GM12865 (cell line): ENCODE measurements at places on chromosomes 13 and 19.

DNA sequence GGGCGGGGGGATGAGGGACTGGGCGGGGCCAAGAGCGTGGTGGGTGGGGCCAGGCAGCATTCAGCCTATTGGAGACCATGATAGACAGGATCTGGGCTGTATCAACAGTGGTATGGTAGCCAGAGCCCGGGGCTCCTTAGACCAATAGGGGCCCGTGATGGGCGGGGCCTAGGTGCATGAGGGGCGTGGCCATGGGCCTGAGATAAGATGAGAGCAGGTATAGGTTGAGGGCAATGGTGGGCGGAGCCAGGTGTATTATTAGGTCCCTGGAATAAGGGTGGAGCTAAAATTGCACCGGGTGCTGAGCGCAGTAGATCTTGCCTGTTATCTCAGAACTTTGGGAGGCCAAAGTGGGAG is 5.3 kb downstream of the ABCA7 start:
- DNase-seq: peak; percentile 86

GRCh38 chr13:54787754-54788153 is 1759.1 kb downstream of the OLFM4 start:
- DNase-seq: no peak

GRCh38 chr19:12331211-12331941 is 2.1 kb downstream of the ZNF563 start:
- peak; percentile 84 for DNase-seq

DNA sequence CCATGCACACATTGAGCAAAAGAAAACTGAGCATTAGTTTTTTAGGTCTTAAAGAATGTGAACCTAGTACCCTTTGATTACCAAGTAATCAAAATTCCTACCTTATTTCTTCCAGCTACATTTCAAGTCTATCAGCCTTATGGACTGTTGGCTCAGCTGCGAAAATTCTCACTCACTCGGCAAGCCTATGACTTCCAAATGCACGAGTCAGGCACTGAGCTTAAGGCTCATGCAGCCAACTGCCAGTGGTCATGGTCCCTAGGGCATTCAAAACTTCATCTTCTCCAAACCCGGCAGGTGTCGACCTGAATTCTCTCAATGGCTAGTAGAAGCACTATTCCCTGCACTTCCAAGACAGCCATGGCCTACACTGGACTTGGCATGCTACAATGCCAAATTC is 41.2 kb downstream of the RUBCNL start:
- no peak for DNase-seq

DNA sequence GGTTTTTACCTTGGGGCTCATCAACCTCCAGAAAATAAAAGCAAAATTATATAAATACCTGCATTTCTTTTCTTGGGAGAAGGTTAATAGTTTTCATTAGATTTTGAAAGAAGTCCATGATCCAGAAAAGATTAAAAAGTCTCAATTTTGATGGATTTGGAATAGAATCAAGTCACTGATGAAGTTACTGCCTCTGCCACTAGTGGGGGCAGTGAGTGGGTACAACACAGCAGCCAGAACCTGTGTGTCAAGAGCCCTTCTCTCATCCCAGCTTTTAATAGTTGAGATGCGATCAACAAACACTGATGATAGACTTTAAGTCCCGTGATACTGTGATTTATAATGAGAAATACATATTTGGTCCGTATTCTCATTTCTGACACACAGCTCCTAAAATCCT is 686.7 kb downstream of the DIAPH3 start:
- peak; percentile 7 for DNase-seq

DNA sequence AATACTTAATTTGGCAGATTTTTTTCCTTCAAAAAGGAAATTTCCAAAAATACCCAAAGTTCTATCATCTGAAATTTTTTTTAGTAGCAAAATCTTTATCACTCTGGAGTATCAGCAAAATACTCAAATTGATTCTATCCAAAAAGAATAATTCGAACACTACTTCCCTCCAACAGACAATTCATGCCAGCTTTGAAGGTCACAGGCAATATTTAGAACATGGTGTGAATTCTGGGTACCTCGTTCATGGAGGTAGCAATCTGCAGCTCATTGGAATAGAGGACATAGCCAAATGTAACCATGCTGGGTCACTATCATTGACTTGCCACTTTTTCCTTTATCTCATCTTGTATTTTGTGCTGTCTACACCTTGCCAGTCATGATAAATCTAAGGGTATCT is 119.8 kb downstream of the STARD13 start:
- DNase-seq: no peak

- no peak for DNase-seq
Observed at GRCh38 chr13:23766939-23767338, 122.3 kb downstream of the MIPEP start.

DNA sequence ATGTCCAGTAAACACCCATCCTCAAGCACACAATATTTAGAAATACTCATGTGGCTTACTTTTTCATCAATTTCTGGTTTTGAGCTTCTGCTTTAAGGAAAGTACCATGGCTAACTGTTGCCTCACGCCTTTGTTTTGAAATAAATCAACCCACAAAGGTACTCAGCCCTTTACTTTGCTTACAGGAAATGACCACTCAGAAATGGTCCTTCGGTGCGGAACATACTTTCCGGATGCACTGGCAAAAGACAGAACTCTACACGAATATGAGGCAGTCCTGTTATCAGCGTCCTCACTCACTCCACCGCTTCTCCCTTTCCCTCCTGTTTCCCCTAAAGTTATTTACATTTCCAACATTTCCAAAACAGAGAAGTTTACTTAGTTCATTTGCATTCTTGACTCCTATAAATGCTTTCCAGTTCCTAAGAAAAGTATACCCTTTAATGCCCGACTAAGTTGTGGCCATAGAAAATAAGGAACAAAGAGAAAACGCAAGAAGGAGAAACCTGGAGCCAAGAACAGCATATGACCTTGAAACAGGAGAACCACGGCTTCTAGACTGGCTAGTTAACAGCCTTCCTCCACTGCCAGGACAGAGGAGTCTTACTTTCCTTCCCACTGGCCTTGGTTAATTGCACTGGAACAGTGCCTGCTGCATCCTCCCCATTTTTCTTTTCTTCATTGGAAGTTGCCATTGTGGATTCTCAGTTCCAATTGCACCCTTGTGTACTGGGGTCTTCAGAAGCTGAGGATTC is 10.6 kb downstream of the FPR2 start:
- DNase-seq: no peak

GRCh38 chr13:98026457-98026857 is 73.0 kb downstream of the IPO5 start:
- DNase-seq: no peak

GRCh38 chr13:106471957-106472543 is 63.4 kb downstream of the EFNB2 start:
- peak; percentile 33 for DNase-seq

- DNase-seq: no peak
Observed at GRCh38 chr13:44013758-44014291, 134.1 kb downstream of the LACC1 start.

- DNase-seq: no peak
Observed at GRCh38 chr13:37651891-37652290, 53.3 kb upstream of the POSTN start.

DNA sequence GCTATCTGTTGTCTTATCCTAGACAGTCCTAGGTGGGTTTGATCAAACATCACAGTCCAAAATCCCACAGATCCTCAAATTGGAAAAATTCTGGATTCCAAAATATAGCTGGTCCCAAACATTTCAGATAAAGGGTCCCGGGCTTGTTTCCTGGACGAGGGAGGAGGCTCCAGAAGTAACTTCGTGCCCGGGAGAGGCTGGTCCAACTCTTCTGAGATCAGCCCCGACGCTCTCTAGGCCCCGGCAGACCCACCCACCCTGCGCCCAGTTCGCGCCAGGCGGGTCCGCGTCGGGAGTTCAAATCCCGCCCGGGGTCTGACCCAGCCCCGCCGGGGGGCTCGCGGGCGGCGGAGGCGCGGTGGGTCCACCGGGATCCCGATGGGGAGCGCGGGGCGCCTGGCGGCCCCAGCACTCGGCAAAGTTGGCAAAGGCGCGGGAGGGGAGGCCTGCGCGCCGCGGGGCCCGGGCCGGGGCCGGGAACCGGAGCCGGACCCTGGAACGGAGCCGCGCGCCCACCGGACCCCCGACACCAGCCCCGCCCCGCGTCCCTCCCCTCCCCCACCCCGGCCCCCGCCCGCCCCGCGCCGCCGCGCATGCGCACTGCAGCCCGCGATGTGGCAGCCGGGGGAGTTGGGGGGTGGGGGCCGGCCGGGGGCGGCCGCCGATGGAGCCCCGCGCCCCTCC is 513 bp downstream of the MIER2 start:
- peak; percentile 29 for DNase-seq

DNA sequence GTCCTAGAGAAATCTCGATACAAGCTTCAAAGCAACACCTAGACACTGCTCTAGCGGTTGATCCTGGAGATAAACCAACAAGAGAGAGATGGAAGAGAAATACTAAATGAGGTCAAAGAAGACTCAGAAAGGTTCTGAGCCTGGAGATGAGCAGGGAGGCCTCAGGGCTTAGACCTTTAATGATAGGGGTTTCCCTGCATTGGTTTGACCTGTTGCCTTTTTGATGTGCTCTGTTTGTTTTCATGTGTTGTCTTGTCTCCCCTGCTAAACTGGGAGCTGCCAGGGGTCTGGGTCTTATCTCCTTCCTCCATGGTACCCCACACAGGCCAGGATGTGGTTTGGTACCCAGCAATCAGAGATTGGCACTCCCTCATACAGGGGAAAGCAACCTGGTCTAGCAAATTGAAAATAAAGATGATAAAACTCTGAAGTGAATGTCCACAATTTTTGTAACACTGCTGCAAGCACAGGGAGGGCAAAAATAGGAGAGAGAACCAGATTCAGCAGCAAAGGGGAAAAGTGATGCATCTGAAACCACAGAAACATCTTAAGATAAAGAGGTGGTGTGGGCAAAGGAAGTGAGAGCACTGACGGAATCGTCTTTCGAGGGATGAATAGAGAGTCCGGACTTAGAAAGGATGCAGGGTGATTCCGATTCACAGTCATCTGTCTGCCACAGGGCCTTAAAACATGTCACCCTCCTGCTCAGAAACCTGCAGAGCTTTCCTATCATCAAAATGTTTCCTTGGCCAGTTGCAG is 3.5 kb downstream of the FFAR2 start:
- DNase-seq: peak; percentile 88

DNA sequence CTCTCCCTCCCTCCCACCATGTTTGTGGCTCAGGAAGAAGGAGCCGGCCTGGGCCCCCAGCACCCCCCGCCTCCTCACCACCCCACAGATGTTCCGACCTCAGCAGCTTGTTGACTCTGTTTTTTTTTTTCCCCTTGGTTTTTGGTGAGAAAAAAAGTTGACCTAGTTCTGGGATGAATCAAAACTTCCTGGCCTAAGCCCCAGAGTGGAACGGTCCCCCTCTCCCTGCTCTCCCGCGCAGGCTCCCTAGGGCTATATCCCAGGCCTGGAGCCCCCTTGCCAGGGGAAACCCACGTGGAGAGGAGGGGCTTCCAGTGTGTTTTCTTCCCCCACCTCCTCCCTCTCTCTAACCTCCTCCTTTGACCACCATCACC is 4.0 kb downstream of the COL5A3 start:
- peak; percentile 22 for DNase-seq

- no peak for DNase-seq
Observed at GRCh38 chr13:77584106-77584505, 48.6 kb downstream of the SCEL start.

- no peak for DNase-seq
Observed at GRCh38 chr13:81760316-81760715, 1419.4 kb upstream of the SPRY2 start.

DNA sequence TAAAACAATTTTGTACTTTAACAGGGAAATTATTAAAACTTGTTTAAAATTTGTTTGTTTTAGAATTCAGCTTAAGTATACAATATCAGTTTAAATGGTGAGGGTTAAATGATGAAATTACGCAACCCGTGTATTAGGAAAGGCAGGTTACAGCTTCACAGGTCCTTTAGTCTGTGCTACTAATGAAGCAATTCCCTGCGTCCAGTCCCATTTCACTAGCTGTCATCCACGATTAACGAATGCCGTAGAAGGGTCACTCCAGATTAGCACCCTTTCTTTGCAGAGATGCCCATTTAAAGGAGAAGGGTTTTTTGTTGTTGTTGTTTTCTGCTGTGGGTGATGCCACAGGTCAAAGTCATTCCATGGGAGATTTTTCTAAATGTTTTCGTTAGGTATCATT is 457.6 kb upstream of the SLC10A2 start:
- no peak for DNase-seq

DNA sequence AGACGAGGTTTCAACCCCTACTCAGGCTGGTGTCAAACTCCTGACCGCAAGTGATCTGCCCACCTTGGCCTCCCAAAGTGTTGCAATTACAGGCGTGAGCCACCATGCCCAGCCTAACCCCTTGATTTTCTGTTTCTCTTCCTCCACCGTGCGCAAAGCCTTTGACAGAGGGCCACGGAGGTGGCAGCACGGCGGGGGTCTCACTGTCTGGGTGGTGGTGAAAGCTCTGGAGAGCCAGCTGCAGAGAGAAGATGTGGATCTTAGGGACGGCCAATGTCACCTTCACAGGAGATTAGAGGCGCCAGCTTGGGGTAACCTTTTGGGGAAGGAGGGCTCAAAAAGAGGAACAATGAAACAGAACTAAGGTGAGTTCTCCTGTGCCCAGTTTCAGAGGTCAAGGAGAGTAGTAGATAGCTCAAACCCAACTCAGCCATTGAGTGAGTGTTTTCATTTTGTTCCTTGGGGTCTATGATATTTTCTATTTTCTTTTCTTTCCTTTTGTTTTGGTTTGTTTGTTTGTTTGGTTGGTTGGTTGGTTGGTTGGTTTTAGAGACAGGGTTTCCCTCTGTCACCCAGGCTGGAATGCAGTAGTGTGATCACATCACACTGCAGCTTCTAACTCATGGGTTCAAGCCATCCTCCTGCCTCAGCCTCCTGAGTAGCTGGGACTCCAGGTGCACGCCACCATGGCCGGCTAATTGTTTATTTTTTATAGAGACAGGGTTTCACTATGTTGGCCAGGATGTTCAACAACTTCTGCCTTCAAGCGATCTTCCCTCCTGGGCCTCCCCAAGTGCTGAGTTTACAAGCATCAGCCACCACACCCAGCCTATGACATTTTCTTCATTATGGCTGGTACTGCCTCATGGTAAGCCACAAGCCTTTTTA is 37.7 kb downstream of the GPR42 start:
- peak; percentile 87 for DNase-seq

DNA sequence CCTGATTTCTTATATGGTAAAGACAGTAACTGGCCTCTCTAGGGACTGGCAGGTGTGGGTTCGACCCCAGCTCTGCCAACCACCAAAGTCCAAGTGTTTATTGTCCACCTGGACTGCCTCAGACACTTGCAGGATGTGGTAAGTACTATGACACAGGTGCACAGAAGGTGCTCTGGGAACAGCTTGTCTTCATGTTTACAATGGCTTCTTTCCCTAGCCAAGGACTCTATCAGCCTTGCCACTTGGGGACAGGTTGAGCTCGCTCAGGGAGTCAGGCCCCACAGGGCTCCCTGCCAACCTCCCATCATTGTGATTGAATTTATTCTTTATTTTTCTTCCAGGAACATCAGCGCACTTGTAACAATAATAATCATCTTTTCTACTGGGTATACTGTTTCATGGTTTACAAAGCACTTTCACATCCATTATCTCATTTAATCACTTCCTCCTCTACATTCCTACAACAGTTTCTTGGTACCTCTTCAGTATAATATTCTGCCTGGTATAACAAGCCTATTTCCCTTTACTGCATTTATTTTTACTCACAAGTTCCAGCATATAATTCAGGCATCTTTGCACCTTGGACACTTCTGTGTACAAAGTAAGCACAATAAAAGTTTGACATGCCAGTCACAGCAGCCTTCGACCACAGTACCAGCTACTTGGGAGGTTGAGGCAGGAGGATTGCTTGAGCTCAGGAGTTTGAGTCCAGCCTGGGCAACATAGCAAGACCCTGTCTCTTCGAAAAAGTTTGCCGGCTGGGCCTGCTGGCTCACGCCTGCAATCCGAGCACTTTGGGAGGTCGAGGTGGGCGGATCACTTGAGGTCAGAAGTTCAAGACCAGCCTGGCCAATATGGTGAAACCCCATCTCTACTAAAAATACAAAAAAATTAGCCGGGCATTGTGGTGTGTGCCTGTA is 24.2 kb upstream of the GATAD2A start:
- DNase-seq: peak; percentile 31
